ENCODE measurements at places on chromosomes 4 and X.

- no peak for DNase-seq
These were observed 349.2 kb downstream of the IQCM start for GRCh38 chr4:149466446-149466845.

GRCh38 chr4:56184214-56184613, 203.1 kb downstream of the AASDH start:
- no peak for DNase-seq

DNA sequence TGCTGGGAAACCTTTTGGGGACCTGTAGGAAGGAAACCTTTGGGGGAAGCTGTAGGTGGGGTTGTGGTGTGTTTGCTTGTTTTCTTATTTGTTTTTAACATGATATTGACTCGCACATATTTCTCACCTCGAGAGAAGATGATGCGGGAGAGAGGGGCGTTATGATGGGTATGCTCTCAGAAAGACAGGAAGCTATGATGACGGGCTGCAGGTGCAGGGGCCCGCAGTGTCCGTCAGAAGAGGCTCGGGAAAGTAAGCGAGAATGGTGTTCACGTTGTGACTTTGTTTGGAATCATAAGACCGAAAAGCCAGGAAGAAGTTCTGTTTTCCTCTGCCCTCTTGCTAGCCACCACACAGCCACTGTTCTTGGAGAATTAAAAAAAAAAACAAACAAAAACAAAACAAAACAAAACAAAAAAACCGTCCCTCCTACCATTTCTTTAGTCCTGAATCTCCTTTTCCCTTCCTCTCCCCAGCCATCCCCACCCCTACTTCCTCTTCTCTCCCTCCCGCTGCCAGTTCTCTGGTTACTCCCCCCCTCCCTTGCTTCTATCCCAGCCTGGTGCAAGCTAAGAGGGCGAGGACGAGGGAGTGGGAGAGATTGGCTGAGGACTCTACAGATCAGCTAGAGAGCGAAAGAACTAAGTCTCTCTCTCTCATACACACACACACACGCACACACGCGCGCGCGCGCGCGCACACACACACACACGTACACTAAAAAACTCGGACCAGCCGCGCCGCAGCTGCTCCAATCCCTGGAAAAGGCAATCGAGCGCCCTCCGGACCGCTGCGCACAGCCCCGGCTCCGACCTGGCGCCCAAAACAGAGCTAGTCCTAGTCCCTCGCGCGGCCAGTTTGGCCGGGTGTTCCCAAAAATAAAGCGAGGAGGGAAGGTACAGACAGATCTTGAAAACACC, at the start of gene BMP3:
TSS of gene BMP3 (plus strand) at position 648 of the 920 bp plus-strand sequence. CDS start 577 bp downstream, outside the sequence.
- DNase-seq, result peak; percentile 35

DNA sequence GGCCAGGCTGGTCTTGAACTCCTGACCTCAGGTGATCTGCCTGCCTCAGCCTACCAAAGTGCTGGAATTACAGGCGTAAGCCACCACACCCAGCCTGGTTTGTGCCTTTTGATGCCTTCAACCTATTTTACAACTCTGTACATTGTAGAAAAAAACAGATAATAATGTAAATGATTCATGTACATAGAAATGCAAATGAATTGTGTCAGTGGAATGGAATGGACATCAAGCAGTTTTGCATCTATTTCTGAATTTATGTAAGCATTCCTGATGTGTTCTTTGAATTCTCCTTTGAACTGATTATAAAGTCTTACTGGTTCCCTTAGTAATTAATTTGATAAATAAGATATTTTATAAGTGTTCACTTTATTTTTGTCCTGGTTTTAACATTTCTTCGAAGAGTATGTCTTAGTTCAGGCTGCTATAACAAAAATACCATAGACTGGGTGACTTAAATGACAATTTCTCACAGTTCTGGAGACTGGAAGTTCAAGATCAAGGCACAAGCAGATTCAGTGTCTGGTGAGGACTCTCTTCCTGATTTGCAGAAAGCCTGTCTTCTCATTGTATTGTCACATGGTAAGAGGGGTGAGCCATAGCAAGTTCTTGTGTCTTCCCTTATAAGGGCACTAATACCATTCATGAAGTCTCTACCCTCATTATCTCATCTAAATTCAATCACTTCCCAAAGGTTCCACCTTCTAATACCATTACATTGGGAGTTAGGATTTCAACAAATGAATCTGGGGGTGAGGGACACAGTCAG, 162.2 kb upstream of the S100G start:
- no peak for DNase-seq

GRCh38 chr4:57682275-57682674, 572.1 kb upstream of the IGFBP7 start:
- no peak for DNase-seq

- no peak for DNase-seq
These were observed 57.7 kb upstream of the TXK start for GRCh38 chr4:48191758-48192157.

All from endothelial cell (in vitro differentiated cells).